Activated naive CD8-positive, alpha-beta T cell treated with anti-CD3 and anti-CD28 coated beads, Interleukin-2, amount 50 U/mL, for 16 hours (primary cell): ENCODE measurements at places on chromosomes 2 and 18.

GRCh38 chr2:230700447-230700846, 12.2 kb upstream of the CAB39 start:
- DNase-seq = no peak

DNA sequence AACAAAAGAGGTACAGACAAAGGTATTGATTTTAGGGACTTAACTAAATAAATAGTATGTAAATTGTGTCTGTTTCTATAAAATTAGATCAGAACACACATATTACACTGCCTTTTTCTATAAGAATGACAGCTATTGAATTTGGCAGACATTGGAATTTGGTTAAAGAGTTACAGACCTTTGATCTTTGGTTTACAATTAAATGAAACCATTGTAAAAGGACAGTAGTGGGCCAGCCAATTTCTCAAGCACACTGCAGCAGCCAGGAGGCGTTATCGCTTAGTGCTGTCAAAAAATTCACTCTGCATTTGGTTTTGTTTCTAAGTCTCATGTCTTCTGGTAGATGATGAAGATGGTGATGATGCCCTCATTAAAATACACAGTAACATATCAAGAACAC, 175.9 kb downstream of the NR4A2 start:
- no peak for DNase-seq

GRCh38 chr2:174581491-174581890, 16.1 kb downstream of the WIPF1 start:
- no peak for DNase-seq

GRCh38 chr18:9643549-9643948, 29.2 kb upstream of the PPP4R1 start:
- DNase-seq = no peak

DNA sequence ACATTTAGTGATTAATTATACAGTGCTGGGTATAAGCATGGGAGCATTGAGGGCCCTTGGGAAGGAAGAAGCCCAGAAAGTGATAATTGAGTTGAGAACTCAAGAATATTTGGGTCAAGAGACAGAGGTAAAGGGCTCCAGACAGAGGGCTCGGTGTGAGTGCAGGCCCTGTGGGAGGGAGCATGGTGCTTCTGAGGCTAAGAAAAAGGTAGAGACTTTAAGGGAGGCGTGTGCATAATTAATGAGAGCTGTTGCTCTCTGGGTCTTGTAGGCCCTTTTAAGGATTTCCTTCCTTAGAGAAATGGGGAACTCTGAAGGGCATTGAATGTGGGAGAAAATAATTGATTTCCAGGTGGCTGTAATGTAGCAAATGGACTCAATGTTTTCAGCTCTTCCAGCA, 735.0 kb upstream of the POU3F3 start:
- no peak for DNase-seq
